GM13976 (cell line): ENCODE measurements at places on chromosomes 7 and 10.

DNA sequence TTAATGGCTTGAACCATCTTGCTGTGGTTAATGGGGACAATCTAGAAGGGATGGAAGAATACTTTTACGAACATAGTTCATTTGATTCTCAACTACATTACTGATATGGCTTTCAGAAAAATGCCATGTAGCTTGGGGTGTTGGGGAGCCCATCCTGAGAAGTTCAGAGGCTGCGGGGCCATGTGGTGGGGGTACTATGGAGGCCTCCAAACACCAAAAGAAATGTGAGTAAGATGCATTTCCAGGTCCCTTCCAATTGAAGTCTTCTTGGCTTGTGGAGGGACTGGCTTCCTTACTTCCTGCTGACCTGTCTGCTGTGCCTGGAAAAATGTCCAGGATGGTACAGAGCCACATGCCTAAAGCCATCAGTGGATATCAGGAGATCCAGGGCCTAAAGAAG, 1.6 kb upstream of the MBL2 start:
- no peak for DNase-seq

GRCh38 chr10:99977916-99978315, 31.8 kb downstream of the DNMBP start:
- DNase-seq, result no peak

DNA sequence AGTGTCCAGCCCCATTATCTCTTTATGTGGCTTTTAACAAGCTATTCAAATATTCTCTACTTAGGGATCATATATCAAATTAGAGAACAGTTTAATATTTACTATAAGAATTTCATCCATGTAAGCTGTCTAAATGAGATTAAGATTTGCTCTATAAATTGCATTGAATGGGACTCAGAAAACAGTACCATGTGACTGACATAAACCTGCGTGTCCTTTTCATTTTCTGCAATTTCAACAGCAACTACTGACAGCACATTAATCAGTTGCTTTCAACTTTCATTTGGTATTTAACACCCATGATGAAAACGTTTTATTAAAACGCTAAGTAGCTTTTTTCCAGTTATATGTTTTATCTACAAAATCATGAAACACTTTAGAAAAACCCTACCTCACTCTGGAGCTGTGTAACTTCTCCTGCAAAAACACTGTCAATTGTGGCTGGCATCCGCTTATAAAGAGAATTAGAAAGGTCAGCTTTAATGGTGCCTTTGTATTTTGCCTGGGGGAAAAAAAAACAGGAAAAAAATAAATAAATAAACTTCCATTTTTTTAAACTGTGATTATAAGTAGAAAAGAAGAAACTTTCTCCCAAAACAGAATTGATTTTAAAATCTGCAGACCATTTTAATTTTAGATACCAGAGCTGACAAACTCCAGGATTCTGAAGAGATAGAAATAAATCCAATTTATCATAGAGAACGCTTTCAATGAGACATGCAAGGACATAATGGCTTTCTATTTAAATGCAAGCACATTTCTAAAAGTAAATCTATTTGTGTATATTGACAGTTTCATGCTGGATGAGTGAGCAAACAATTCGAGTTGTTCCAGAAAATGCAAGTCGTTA, 9.2 kb downstream of the NEBL start:
- DNase-seq, result no peak

- DNase-seq, result no peak
Observed at GRCh38 chr7:106332201-106332600, 47.4 kb upstream of the NAMPT start.

DNA sequence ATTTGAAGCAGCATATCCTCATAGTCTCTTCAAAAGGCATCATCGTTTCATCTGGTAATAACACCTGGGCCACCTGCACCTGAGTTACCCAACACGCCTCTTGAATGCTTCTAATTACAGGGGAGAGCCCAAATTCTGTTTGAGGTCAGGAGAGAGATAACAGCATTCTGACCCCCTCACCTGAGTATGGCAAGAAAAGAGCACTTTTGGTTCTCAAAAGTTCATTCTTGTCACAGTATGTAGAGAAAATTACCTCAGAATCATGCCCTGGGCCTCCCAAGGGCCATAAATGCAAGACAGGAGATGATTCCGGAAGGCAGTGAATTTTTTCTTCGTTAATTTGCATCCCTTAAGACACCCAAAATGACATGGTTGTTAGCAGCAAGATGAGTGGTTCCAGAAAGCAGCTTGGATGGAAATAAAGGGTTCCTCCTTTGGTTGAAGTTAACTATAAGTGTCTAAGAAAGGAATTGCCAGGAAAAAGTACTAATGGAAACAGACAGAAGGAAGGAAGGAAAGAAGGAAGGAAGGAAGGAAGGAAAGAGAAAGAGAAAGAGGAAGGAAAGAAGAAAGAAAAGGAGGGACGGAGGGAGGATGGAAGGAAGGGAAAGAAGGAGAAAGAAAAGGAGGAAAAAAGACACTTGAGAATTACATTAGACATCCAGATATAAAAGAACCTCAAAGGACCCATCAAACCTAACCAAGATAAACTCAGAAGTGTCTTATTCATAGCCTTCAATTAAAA, 228.4 kb upstream of the RHOBTB1 start:
- no peak for DNase-seq

DNA sequence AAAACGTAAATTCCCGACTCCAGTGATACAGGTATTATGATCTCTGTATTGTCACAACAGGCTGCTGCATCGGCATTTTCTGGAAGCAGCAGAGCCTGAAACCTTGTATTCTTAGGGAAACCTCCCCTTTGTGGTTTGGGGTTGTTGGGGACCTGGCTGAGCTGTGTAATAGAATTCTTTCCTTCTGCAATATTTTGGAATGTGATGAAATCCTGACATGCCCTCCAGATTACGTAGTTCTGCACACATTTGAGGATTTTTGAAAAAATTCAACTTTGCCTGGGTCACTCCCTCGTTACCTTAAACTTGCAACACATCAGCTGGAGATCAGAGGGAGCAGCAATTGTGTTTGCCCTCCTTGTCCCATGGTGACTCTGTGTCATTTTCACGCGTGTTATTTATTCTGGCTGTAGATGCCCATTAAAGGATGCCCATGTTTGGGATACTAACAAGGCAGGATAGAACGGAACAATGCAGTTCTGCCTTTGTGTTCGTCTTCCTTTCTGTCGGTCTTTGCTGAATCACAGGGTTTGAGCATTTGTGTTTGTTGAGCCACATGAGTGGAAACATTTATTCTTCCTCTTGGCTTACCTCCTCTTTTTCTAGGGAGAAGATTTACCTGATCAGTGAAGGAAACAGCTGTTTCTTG, 181.7 kb downstream of the TCF7L2 start:
- DNase-seq, result no peak

GRCh38 chr10:35212856-35213255, 86.2 kb downstream of the CREM start:
- DNase-seq, result no peak

GRCh38 chr10:8189458-8189857, 135.0 kb downstream of the GATA3 start:
- no peak for DNase-seq
